ENCODE measurements at places on chromosomes 16 and 17.

- DNase-seq = no peak
Measured at GRCh38 chr17:34706029-34706428, 126.6 kb downstream of the TMEM132E start.

DNA sequence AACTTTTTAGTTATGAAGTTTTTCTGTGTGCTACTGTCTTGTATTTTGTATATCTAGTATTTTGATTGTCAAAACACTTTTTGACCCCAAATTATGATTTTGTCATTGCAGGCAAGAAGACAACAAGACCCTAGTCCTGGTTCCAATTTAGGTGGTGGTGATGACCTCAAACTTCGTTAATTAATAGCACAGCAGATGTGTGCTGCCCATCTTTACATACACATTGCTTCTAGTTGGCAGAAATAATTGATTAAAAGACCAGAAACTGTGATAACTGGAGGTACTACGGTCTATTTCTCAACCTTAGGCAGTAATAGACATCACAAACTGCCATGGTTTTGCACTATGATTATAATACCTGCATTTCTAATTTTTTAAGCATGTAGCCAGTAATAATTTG is 11.1 kb upstream of the PHAF1 start:
- no peak for DNase-seq

DNA sequence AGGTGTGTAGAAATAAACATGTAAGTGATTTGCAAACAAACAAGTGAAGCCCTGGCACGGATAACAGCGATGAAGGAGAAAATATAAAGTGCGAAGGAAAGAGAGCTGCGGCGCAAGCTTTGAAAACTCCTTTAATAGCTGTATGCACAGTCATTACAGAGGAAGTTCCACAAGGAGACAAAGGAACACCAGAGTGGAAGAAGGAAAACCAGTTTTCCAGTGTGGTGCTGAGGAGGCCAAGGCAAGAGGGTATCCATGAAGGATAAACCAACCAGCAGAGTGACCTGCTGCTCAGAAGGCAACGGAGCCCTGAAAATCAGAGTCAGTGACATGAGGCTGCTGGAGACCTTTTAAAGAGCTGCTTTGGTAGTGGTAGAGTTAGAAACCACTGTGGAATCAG is 24.4 kb downstream of the METTL16 start:
- DNase-seq = no peak

DNA sequence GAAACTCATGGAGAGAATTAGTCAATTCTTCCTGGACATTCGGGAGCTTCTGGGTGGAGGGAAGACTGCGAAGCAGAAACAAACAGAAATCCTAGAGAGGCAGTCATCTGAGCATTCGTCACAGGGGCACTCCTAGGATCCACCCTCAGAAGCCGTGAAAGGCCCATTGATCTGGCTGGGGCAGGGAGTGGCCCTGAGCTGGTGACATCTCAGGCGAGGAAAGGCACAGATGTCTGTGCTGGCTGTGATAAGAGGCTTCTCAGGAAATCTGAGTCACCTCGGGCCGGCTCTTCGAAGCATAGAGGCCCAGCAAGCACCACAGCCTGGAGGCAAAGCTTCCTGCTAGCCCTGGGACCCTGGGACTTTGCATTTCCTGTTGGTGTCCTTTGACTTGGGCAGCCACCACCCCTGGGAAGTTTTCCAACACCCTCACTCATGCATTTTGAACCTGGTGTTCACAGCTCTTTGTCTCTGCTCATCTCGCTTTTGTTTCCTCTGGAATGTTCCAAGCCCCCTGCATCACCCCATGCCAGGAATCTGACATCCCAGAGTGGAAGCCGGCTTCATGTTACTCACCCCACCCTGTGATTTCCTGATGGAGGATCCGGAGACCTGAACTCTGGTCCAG is 23.3 kb upstream of the CDRT4 start:
- DNase-seq = peak; percentile 50

DNA sequence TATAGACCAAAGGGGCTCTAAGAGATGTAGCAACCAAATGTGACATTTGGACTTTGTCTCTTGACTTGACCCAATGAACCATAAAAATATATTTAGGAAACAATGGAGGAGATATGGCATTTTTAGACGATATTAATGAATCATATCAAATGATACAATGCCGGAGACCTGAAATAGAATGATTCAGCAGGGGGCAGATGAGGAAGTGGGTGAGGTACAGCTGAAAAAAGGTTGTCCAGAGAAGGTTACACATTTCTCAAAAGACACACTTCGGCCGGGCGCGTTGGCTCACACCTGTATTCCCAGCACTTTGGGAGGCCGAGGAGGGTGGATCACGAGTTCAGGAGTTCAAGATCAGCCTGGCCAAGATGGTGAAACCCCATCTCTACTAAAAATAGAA is 16.5 kb upstream of the SNN start:
- DNase-seq = no peak

- no peak for DNase-seq
Measured at GRCh38 chr17:74282587-74283370, 8.7 kb downstream of the DNAI2 start.

GRCh38 chr17:48373130-48373830 is 56.7 kb downstream of the SKAP1 start:
- no peak for DNase-seq

DNA sequence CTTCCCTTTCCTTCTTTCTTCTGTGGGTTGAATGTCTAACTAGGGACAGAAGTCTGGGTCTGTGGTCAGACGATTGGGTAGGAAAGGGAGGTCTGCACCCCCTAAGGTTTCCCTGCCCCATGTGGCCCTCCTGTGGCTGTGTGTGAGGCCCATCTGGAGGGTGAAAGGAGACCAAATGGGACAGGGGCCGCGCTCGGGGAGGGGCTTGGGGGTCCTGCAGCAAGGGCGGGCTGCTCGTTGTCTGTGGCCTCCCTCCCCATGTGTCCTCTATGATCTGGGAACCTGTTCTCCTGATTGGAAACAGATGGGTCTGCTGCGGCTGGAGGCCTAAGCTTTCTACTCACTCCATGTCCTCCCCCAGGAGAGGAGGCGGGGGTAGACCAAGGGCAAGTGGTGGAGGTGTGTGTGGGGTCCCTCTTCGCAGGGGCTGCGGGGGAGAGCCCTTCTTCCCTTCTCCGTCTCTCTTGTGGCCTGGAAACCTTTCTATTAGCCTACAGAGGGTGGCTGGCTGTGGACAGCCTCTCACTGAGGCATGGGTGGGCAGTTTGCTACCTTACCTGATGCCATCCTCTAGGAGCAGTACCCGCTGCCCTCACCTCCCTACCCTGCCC is 18.6 kb downstream of the IGFBP4 start:
- DNase-seq = no peak

- no peak for DNase-seq
Measured at GRCh38 chr16:46746821-46747776, 1.0 kb downstream of the MYLK3 start.

GRCh38 chr17:78892936-78893379 is 10.0 kb downstream of the CEP295NL start:
- DNase-seq = no peak

DNA sequence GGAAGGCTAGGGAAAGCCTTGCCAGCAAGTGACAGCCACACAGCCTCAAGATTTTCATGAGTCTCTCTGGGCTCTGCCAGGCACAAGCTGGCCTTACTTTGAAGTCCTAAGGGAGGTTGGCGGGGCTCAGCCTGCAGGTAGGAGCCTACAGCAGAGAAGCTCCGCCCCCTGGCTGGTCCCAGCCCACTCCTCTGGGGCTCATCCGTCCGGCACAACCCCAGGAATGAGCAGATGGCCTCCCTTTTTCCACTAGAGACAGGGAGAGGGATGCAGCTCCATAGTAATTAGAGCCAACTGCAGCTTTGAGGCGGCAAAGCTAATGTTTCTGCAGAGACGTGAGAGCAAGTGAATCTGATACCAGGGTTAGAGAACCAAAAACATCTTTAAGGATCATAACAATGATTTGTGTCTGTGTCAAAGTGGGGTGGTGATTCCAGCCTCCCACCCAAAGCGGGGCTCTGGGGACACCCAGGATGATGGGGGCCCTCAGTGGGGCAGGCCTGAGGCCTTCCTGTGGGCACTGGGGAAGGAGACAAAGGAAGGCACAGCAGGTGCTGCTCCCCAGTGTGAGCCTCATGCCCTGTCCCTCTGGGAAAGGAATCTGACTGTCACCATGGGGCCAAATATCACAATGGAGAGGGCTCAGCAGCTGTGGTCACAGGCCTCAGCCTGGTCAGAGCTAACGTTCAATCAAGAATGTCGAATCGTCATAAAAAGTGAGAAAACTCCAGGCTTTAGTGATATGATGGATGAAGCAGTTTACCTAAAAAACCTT is 61.5 kb downstream of the RBFOX3 start:
- DNase-seq = no peak

DNA sequence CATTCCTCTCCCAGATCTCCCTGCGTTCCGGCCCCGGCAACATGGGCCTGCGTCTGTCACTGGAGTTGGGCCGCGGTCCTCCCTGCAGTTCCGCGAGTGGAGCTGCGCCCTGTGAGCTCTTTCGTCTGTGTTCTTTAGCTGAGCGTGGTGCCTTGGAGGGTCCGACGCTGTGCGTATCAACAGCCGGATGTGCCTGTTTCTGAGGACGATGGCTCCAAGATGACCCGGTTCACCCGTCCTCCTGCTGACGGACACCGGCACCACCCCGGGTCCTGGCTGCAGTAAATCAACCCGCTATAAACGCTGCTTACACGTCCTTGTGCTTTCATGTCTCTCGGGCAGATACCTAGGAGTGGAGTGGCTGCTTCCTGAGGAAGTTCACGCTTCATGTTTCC is 44.8 kb upstream of the GNG13 start:
- DNase-seq = no peak

GRCh38 chr16:68668266-68668665 is 23.2 kb downstream of the CDH3 start:
- no peak for DNase-seq

DNA sequence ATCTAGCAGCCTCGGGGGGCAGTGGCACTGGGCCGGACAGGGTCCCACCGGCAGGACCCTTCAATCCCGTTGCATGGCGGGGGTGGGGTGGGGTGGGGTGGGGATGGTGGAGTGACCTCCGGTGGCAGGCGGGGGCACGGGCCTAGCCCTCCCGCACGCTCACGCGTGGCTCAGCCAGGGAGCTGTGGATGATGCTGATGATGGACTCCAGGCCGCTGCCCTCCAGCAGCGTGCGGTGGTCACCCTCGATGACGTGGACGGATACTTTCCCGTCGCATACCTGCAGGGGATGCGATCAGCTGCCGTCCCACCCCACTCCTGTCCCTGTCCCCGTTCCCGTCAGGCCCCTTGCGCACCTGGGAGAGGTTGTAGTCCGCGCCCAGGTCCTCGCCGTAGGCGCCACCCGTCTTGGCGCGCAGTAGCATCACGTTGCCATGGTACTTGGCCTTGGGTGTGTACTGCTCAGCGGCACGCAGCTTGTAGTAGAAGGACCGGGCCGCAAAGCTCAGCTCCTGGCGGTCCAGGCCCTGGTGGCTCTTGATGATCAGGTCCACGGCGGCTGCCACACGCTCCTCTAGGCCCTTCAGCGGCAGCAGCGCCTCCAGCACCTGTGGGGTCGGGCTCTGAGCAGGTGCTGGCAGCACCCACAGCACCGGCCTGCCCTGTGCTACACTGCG is 13.5 kb upstream of the DUS1L start:
- no peak for DNase-seq

DNA sequence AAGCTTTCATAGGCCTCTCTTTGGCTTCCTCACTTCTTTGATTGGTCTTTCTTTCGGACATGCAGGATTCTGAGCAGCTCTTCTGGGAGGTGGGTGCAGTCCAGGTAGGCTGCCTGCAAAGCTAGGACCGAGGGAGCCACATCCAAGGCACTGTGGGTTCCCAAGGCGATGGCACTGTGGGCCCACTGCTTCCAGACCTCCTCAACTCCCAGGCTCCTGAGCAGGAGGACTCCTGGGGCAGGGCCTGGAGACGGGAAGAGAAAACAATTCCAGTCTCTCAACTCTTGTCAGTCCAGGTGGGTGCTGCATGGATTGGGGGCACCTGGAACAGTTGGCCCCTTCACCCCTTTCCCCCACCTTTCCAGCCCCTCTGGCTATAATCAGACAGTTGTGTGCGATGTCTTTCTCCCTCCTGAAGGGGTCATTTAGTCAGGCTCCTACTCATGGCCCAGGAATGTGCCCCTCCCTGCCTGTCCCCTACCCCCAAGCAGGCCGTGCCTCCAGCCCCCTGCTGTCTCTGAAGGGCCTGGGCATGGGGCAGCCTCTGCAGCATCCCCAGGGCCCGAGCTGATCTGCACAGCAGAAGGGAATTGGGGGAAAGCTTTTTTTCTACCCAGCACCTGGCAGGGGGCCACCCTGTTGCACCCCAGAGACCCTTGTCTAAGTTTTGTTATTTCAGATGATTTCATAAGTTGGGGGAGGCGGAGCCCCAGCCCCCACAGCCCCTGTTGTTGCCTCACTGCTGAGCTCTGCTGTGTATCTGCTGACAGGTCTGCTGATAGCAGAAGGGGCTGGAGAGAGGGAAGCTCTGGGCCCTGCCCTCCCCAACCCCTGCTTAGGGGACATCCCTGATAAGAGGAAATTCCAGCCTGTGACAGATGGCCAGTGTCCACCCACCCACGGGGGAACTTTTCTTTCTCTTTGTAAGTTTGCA is 330.3 kb downstream of the SEC14L1 start:
- DNase-seq = no peak

GRCh38 chr16:2229632-2230250 is 6.3 kb downstream of the E4F1 start:
- DNase-seq = no peak

GRCh38 chr16:80015566-80015965 is 415.0 kb upstream of the MAF start:
- DNase-seq = no peak

GRCh38 chr16:47229053-47230050 is 85.6 kb upstream of the NETO2 start:
- DNase-seq = no peak

GRCh38 chr16:13951611-13952010 is 31.7 kb downstream of the ERCC4 start:
- DNase-seq = no peak

Measured in occipital lobe (tissue), 3 donors.